ENCODE measurements at places on chromosomes 12 and 14.

GRCh38 chr12:21566223-21566906 lies 38.3 kb downstream of the GYS2 start:
- no peak for DNase-seq

DNA sequence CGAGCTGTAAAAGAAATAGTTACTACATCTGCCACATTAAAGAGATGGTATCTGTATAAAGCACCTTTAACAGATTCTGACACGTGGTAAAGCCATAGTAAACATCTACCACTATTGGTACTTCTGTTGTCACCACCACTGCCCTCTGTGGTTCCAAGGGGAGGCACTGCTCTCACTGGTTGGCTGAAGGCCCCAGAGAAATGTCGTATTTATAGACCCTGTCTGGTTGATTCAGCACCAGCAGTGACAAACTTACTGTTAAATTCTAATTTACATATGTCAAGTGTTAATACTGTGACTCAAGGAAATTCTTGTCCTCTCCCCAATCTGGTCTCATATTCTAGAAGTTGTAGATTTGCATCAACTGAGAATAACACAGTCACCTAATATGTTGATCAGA lies 281.1 kb downstream of the ERC1 start:
- DNase-seq: no peak

- DNase-seq: no peak
Measured at GRCh38 chr14:86179980-86180379, 650.0 kb downstream of the FLRT2 start.

GRCh38 chr12:125254856-125255255 lies 189.6 kb downstream of the AACS start:
- no peak for DNase-seq

- DNase-seq: no peak
Measured at GRCh38 chr12:76399040-76399439, 50.8 kb upstream of the BBS10 start.

- DNase-seq: no peak
Measured at GRCh38 chr14:33259764-33260163, 321.1 kb downstream of the NPAS3 start.

GRCh38 chr12:64404470-64405256 lies 471 bp downstream of the XPOT start:
- DNase-seq: no peak

DNA sequence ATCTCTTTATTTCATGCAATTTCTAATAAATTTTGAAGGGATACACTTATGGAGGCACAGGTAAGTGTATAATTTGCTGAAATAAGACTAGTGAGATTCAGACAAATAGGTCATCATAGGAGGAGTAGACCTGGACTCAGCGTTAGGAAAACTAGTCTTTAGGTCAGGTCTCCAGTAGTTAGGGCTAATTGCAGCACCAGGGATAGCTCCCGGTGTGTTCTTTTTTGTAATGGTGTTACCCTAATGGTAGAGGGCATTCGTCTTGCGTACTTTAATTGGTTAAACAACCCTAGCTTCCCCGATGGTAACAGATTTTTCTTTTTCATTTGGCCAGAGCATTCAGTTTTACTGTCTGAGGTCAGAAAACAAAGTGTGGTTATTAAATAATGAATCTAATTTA lies 64.9 kb downstream of the ARID2 start:
- no peak for DNase-seq

- DNase-seq: no peak
Measured at GRCh38 chr14:73729556-73730265, 15.5 kb upstream of the PNMA1 start.

DNA sequence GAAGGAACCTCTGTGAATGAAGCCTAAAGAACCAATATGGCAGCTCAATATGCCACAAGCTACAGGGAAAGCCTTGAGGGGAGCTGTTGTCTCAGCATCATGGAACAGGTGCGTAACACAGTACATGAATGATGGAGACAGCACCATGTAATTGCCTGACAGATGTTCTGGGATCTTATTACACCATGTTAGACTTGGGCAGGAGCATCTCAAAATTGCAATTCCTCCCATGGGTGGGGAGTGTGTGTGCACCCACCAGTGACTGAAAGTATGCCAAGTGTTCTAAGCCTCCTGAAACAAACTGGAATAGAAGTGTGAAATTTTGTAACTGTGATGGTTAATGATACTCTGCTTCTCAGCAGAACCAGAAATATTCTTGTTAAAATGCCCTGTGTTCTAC lies 151.0 kb upstream of the SRRM4 start:
- DNase-seq: no peak

GRCh38 chr14:91089958-91090535 lies 23.8 kb upstream of the DGLUCY start:
- no peak for DNase-seq

DNA sequence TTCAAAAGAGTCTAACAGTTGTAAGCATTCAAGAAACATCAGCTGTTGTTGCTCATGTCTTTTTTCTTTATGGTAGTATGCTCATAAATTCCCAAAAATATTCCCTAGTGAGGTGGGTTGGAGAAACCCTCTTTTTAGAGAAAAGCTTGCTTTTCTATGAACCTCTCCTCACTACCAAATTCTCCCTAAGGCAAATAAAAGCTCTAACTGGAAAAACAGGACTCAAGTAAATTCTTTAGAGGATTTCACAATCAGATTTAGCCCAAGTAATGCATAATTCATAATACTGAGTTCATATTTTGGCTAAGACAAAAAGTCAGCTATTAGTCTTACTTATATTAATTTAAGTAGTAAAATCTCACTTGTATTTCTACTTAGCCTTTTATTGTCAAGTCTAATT lies 59.1 kb downstream of the DIO2 start:
- no peak for DNase-seq

DNA sequence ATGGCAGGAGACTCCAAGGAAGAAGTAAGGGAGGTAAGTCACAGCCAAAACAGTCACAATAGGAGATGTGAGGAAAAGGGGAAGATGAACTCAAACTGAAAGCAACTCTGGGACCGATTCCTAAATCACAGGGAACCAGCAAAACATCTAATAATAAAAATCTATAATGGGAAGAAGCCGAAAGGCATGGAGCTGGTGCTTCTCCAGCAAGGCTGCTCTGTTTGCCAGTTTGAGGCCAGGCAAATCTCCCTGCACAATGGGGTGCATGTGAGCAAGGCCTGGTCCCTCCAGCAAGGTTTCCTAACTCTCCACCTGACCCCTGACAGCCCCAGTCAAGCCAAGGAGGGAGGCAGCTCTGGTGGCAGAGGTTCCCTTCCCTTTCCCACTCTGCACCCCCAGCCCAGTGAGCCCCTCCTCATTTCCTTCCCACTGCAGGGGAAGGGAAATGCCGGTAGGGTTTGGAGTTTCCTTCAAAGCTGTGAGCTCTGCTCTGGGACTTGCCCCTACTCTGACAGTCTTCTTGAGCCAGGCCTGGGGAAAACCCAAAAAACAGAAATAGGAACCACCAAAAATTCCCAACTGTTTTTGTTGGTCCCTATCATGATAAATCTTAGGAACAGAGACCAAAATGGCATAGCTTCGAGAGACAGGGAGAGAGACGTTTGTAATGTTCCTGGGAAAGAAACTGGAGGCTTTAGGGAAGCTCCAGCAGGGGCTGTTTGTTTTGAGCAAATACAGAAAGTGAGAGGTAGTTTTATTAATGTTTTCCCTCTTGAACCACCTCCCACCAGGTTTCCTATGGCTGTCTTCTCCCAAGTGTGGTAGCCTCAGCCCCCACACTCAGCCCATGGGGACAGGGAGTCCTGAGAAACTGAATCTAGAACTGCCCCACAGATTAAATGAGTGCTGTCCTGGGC lies 34.6 kb downstream of the FMNL3 start:
- no peak for DNase-seq

DNA sequence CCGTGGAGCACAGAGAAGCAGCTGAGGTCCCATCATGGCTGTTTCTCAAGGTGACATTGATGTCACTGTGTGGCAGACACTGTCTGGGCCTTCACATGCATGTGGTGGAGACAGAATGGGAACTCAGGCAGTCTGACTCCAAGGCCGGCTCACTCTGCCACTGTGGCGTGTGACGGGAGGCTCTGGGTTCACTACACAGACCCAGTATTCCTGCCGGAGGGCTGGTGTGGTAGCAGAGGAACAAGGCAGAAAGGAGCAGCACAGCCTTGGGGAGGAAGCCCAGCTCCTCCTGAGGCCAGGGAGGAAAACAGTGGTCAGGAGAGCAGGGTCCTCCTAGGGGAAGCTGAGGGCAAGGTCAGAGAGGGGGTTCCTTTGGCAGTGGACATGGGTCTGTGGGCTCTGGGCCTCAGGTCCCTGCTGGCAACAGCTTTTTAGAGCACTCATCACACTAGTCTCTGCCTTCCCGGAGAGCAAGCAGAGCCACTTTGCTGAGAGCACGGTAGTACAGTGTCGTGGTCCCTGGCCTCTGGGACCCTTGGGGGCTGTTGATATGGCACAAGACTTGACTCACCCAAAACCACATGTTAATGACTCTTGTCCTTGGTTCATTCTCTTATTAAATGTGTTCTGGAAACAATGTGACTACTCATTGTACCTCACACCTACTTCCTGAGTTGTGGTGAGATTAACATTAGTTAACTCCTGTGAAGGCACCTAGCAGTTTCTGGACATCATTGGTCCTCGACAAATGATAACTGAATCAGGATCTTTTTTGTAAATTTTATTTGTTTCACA lies 21.3 kb downstream of the DCAF4 start:
- DNase-seq: no peak

GRCh38 chr12:132384916-132385774 lies 55.8 kb upstream of the GALNT9 start:
- DNase-seq: no peak

- no peak for DNase-seq
Measured at GRCh38 chr14:40122968-40123648, 690.9 kb upstream of the FBXO33 start.

DNA sequence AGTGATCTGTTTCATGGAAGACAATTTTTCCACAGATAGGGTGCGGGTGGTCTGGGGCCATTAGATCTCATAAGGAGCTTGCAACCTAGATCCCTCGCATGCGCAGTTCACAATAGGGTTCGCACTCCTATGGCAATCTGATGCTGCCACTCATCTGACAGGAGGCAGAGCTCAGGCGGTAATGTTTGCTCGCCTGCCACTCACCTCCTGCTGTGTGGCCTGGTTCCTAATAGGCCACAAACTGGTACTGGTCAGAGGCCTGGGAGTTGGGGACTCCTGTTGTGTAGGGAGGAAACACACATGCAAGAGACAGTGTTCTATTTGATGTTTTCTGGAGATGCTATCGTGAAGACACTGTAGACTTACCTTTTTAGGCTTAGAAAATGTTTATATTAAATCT lies 77.0 kb upstream of the FGD4 start:
- DNase-seq: no peak

- DNase-seq: no peak
Measured at GRCh38 chr12:32108787-32109186, 2.1 kb downstream of the BICD1 start.

DNA sequence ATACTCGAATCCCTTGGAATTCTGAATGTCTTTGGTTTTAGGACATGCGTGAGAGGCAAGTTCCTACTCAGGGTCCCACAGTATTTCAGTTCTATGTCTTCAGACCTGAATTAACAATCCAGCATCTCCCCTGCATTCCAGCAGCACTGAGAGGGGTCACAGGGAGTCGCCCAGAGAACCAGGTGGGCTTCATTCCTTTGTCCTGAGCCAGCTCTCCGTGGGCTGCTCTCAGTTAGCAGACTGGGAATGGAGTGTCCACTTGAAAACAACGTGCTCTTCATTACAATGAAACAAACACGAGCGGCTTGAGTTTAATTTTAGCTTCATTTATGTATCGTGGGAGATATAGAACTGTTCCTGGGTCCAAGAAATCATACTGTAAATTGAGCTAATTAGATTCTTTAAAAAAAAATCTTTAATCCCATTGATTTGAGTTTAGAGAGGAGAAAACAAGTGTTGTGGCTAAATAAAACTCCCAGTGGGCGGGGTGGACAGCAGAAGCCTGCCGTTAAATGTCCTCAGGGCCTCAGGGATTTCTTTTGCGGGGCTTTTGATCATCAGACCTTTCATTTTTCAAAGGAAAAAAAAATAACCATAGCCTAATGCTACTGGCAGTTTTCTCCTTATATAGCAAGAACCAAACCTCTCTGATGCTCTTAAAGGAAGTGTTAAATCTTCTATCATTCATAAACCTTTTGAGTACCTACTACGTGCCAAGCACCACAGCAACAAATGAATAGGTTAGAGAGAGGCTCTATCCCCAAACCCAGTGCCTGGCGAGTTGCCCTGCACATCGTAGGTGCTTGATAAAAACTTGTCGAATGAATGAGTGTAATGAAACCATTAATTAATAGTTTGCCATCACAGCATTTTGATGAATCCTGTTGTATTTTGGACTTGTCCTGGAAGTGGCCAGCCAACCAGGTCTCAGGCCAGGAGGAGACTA lies 140.4 kb downstream of the CHST11 start:
- no peak for DNase-seq

GRCh38 chr12:75694534-75695268 lies 183.3 kb upstream of the KRR1 start:
- no peak for DNase-seq

DNA sequence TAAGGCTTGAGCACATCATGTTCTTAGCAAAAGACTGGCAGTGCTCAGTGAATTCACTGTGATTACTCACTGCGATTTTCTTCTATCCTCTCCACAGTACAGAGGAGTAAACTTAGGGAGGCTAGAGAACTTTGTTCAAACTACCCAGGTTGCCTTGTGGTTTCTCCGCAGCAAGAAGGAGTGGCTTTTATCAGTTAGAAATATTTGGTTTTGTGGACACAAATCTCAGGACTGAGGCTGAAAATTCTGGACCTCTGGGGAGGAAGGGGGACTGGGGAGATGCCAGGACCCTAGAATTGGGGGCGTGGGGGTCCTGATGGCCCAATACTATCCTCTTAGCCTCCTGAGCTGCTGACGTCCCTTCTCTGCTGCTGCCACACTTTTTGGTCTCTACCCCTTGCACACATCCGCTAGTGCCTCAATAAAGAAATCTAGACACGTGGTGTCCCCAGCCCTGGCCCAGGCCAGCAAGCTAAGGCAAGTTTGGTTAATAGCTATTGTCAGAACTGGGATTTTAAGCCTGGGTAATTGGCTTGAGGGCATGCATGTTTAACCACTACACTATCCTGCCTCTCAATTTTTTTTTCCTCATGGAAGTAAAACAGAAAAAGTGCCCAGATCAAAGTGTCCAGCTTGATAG lies 842 bp downstream of the OAS2 start:
- no peak for DNase-seq

GRCh38 chr14:101578489-101578888 lies 17.2 kb downstream of the DIO3 start:
- DNase-seq: no peak

GRCh38 chr12:92085040-92085735 lies 60.5 kb downstream of the BTG1 start:
- DNase-seq: no peak

- peak; percentile 76 for DNase-seq
Measured at GRCh38 chr12:56206452-56207166, 15.1 kb downstream of the RNF41 start.

DNA sequence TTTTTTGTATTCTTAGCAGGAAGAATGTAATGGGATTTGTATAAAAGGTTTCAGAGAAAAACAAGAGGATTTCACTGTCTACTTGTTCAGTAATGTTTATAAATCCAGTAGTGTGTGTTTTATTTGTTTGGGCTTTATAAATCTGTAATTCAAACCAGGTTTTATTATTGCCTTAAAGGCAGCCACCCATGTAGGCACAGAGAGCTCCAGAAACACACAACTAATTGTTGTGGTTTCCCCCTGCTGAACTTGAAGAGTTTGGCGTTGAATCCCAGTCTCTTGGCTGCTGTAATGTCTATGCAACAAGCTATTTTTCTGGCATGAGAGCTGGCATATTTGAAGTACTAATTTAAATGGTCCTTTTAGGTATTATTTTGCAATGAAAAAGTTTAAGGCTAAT lies 63.4 kb upstream of the SLCO1C1 start:
- no peak for DNase-seq

GRCh38 chr12:43655586-43655985 lies 103.0 kb downstream of the PUS7L start:
- no peak for DNase-seq

- no peak for DNase-seq
Measured at GRCh38 chr14:46399049-46399448, 252.5 kb downstream of the RPL10L start.
